Naive thymus-derived CD4-positive, alpha-beta T cell (primary cell): ENCODE measurements at places on chromosomes 7 and 10. TPM values are rescaled to one million over a fixed set of nuclear protein-coding genes. Genes with fewer than 3 reads are reported as not detected.

DNA sequence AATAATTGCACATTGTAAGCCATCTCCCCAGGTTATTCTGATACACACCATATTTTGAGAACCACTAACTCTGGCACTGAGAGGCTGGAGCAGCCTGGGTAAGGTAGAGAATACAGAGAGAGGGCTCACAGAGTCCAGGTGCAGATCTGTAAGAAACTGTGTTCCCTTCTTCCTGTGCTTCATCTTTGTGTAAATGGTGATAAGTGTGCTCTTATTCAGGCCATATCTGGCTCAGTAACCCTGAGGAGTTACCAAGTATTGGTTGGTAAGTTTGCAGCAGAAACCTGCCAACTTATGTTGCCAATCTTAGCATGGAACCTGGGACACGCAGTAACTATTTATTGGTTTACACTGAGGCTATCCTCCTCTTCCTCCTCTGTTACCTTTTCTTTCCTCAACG, 16.2 kb upstream of the ICA1 start:
- no peaks in the 10 kb centered on the region for H3K4me1 ChIP-seq
- no peaks in the 10 kb centered on the region for H3K27me3 ChIP-seq
- no peak overlapping the region for H3K4me3 ChIP-seq
- H3K36me3 ChIP-seq: no peaks in the 10 kb centered on the region
- no peak for DNase-seq

GRCh38 chr10:50260791-50261281, 9.5 kb upstream of the ASAH2 start:
- no peak overlapping the region for H3K27ac ChIP-seq
- no peaks in the 10 kb centered on the region for H3K36me3 ChIP-seq
- no peaks in the 10 kb centered on the region for H3K4me1 ChIP-seq
- H3K4me3 ChIP-seq: no peak overlapping the region
- DNase-seq: no peak
- no peaks in the 10 kb centered on the region for H3K27me3 ChIP-seq

- H3K27ac ChIP-seq: no peak overlapping the region
- H3K27me3 ChIP-seq: no peaks in the 10 kb centered on the region
- DNase-seq: no peak
- H3K36me3 ChIP-seq: no peaks in the 10 kb centered on the region
- no peaks in the 10 kb centered on the region for H3K4me1 ChIP-seq
- no peak overlapping the region for H3K4me3 ChIP-seq
Measured at GRCh38 chr7:79741684-79742083, 288.2 kb upstream of the MAGI2 start.

- no peaks in the 10 kb centered on the region for H3K4me1 ChIP-seq
- DNase-seq: no peak
- no peak overlapping the region for H3K4me3 ChIP-seq
- H3K27ac ChIP-seq: no peak overlapping the region
- no peaks in the 10 kb centered on the region for H3K27me3 ChIP-seq
Measured at GRCh38 chr10:17381502-17382142, 72.8 kb downstream of the ST8SIA6 start.

DNA sequence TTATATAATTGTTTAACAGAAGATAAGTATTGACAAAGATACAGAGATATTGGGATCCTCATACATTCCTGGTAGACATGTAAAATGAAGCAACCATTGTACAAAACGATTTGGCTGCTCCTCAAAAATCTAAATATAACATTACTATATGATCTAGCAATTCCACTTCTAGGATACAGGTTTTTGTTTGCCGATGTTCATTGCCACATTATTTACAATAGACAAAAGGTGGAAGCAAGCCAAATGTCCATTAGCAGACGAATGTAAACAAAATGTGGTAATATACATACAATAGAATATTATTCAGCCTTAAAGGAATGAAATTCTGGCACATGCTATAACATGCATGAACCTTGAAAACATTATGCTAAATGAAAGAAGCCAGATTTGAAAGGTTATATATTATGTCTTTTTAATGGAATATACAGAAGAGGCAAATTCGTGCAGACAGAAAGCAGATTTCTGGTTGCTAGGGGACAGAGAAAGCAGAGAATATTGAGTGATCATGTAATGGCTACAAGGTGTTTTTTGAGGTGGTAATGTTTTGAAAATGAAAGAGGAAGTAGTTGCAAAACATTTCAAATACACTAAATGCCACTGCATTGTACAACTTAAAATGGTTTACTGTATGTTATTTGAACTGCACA, 44.9 kb downstream of the POLR1F start:
- H3K4me1 ChIP-seq: no peaks in the 10 kb centered on the region
- H3K4me3 ChIP-seq: no peak overlapping the region
- no peak overlapping the region for H3K27ac ChIP-seq
- no peak for DNase-seq
- no peaks in the 10 kb centered on the region for H3K36me3 ChIP-seq

- H3K4me1 ChIP-seq: no peaks in the 10 kb centered on the region
- no peak overlapping the region for H3K4me3 ChIP-seq
- H3K36me3 ChIP-seq: peaks cover 17% of the 10 kb centered on the region
- H3K27me3 ChIP-seq: no peaks in the 10 kb centered on the region
- DNase-seq: no peak
Measured at GRCh38 chr7:143514995-143515735, 37.5 kb downstream of the TAS2R41 start.

- no peak overlapping the region for H3K4me3 ChIP-seq
- H3K27ac ChIP-seq: no peak overlapping the region
- no peaks in the 10 kb centered on the region for H3K27me3 ChIP-seq
- no peaks in the 10 kb centered on the region for H3K36me3 ChIP-seq
Measured at GRCh38 chr10:71799608-71800453, 26.5 kb upstream of the VSIR start.

GRCh38 chr7:127876393-127876792, 154.8 kb downstream of the LRRC4 start:
- no peak overlapping the region for H3K4me3 ChIP-seq
- no peaks in the 10 kb centered on the region for H3K4me1 ChIP-seq
- DNase-seq: no peak

DNA sequence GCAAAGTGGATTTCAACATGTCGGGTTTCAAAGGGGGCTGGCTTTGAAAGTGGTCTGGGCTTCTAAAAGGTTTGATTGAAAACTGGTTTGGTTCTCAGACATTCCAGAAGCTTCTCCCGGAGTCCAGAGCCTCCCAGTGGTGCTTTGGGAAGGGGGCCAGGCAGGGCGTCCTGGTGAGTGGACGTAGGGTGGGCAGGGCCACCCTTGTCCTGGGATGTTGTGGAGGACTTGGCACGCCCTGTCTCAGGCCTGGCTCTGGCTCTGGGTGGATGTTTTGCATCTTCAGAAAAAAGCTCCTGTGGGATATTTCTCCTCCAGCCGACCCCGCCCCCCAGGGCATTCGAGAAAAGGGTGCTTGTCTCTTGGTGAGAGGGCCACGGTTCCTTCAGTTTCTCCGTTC, 31.2 kb downstream of the GRIFIN start:
- no peaks in the 10 kb centered on the region for H3K27me3 ChIP-seq
- H3K36me3 ChIP-seq: no peaks in the 10 kb centered on the region
- H3K27ac ChIP-seq: no peak overlapping the region

GRCh38 chr7:87404674-87405073, 59.2 kb downstream of the CROT start:
- H3K4me3 ChIP-seq: no peak overlapping the region
- H3K27ac ChIP-seq: no peak overlapping the region
- no peaks in the 10 kb centered on the region for H3K4me1 ChIP-seq
- no peaks in the 10 kb centered on the region for H3K36me3 ChIP-seq
- no peaks in the 10 kb centered on the region for H3K27me3 ChIP-seq
- DNase-seq: no peak

GRCh38 chr10:77348751-77349150, 288.9 kb downstream of the KCNMA1 start:
- no peak overlapping the region for H3K4me3 ChIP-seq
- no peaks in the 10 kb centered on the region for H3K4me1 ChIP-seq
- H3K27ac ChIP-seq: no peak overlapping the region
- no peak for DNase-seq
- no peaks in the 10 kb centered on the region for H3K36me3 ChIP-seq
- H3K27me3 ChIP-seq: peaks cover 3% of the 10 kb centered on the region

DNA sequence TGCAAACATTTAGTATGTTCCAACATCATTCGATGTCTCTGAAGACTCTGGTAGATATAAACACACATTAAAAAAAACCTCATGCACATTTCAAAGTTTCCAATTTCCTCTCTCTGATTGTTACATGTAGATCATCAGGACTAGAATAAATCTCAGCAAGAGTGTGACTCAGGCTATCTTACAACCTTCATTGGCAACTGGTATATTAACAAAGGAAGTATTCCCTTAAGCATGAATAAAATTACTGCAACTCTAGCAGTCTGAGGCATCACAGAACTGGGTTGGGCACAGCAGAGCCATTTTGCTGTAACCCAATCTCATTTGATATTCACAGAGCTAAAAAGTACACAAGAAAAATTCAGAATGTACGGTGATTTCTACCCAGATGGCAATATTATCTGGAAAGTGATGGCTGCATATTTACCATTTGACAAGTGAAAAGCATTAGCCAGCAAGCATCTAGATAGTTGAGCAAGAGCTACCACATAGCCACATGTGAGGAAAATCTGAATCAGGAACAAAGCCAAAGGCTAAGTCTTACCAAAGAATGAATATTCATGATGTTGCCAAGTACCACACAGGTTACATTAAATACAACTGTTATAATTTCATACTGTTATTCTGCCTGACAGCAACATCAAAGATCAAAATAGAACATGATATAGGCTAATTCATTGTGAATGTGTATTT, 232.2 kb downstream of the CRPPA start:
- no peaks in the 10 kb centered on the region for H3K27me3 ChIP-seq
- no peak for DNase-seq
- H3K4me1 ChIP-seq: no peaks in the 10 kb centered on the region
- H3K4me3 ChIP-seq: no peak overlapping the region

GRCh38 chr10:119658274-119658673, 7.1 kb downstream of the BAG3 start:
- H3K4me3 ChIP-seq: no peak overlapping the region
- no peak for DNase-seq
- H3K27me3 ChIP-seq: no peaks in the 10 kb centered on the region
- peaks cover 48% of the 10 kb centered on the region for H3K4me1 ChIP-seq
- no peaks in the 10 kb centered on the region for H3K36me3 ChIP-seq

- no peak for DNase-seq
- peaks cover 14% of the 10 kb centered on the region for H3K4me1 ChIP-seq
- H3K27ac ChIP-seq: no peak overlapping the region
- no peak overlapping the region for H3K4me3 ChIP-seq
- no peaks in the 10 kb centered on the region for H3K27me3 ChIP-seq
- peaks cover 27% of the 10 kb centered on the region for H3K36me3 ChIP-seq
Measured at GRCh38 chr10:70596860-70597809, 5.4 kb downstream of the PRF1 start.

GRCh38 chr10:120646738-120647456, 189.9 kb downstream of the PLPP4 start:
- H3K4me3 ChIP-seq: no peak overlapping the region
- H3K27ac ChIP-seq: no peak overlapping the region
- DNase-seq: no peak
- no peaks in the 10 kb centered on the region for H3K36me3 ChIP-seq
- no peaks in the 10 kb centered on the region for H3K27me3 ChIP-seq

DNA sequence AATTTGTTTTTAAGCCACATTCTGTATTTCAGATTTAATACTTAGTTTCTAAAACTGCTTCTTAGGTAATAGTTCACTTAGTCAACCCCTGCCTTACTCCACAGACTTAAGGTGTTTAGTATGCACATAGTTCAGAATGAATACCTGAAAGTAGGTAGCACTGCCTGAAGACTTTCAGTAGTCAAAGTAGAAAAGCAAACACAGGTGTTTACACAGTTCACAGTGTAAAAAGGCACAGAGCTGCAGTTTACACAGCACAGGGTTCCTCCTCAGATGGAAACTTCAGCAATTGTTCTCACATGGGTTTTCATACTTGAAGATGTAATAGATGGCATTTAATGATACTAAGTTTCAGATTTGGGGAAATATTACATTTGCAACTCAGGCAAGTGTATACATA, 3.1 kb upstream of the PKD1L1 start:
- peaks cover 13% of the 10 kb centered on the region for H3K36me3 ChIP-seq
- no peaks in the 10 kb centered on the region for H3K4me1 ChIP-seq
- H3K27me3 ChIP-seq: no peaks in the 10 kb centered on the region
- DNase-seq: no peak

- H3K4me1 ChIP-seq: peaks cover 32% of the 10 kb centered on the region
- no peaks in the 10 kb centered on the region for H3K36me3 ChIP-seq
- no peak for DNase-seq
- no peak overlapping the region for H3K27ac ChIP-seq
- H3K27me3 ChIP-seq: no peaks in the 10 kb centered on the region
Measured at GRCh38 chr7:8120390-8121058, 141.4 kb downstream of the ICA1 start.

DNA sequence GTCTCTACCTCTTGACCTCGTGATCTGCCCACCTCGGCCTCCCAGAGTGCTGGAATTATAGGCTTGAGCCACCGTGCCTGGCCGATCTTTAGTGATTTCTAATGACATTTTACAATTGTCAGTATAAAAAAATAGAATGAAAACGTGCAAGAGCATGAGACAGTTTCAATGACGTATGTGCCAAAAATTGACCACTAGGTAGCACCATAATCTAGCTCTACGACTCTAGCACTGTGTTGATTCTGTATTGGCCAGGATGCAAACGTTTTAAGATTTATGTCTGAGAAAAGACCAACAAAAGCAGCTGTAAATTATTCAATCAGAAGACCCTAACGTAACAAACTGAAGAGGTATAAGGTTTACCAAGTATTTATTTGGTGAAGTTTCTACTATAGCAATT, 25.4 kb upstream of the EXOC6 start:
- no peaks in the 10 kb centered on the region for H3K36me3 ChIP-seq
- no peaks in the 10 kb centered on the region for H3K27me3 ChIP-seq
- no peak overlapping the region for H3K4me3 ChIP-seq
- no peak overlapping the region for H3K27ac ChIP-seq

DNA sequence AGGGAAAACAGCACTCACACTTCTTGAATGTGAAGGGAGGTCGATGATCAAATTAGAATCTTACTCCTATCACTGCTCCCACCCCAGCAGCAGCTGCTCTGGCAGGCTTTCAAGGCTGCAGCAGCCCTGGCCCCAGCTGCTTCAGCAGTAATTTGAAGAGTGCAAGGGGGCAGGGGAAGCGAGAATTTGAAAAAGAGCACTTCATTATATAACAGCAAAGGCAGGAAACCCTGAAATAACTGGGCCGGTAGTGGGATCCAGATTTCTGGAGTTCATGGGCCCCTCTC, 44.9 kb downstream of the MYPN start:
- H3K4me1 ChIP-seq: no peaks in the 10 kb centered on the region
- H3K4me3 ChIP-seq: no peak overlapping the region
- no peak for DNase-seq
- no peaks in the 10 kb centered on the region for H3K27me3 ChIP-seq
- no peaks in the 10 kb centered on the region for H3K36me3 ChIP-seq
- no peak overlapping the region for H3K27ac ChIP-seq

DNA sequence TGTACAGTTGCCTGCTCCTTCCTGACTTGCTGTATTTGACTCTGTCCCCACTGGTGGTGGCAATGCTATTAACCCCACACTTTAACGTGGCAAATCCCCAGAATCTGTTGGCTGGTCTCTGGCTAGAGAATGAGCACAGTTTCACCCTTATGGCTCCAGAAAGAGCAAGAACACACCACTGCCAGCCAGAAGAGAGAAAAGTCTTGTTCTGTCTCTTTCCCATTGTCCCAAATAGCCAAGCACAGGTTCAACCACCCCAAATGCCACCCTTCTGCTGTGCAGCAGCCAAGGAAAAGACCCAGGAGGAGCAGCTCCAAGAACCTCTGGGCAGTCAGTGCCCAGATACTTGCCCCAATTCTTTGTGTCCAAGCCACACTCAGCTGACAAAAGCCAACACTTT, 11.3 kb downstream of the SLC16A9 start:
- H3K36me3 ChIP-seq: no peaks in the 10 kb centered on the region
- no peak overlapping the region for H3K4me3 ChIP-seq
- no peaks in the 10 kb centered on the region for H3K4me1 ChIP-seq
- no peaks in the 10 kb centered on the region for H3K27me3 ChIP-seq

Gene OR6V1
- total RNA-seq: not detected

Gene SPDYE11
- total RNA-seq: not detected

Gene PRSS1
- not detected in 2 replicates for total RNA-seq

Gene ABLIM1
- 357 TPM for total RNA-seq

Gene KCNH2
- total RNA-seq: 4.9 TPM

Gene HOXA1
- 0.10 and 0.36 TPM in 2 replicates for total RNA-seq

Gene WNT2
- total RNA-seq: not detected
